ENCODE measurements at places on chromosomes 2 and 18. TPM values are rescaled to one million over a fixed set of nuclear protein-coding genes. Genes with fewer than 3 reads are reported as not detected.

DNA sequence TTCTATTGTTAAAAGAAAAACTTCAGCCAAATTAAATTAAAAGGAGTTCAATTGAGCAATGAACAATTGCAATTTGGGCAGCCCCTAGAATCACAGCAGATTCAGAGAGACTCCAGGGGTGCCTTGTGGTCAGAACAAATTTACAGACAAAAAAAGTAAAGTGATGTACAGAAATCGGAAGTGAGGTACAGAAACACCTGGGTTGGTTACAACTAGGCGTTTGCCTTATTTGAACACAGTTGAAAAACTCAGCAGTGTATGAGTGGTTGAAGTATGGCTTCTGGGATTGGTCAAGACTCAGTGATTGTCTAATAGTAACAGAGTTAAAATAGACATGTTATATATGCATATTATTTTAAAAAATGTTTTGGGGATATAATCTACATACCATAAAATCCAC is 98.5 kb upstream of the ZSWIM2 start:
- no peak for DNase-seq
- H3K4me1 ChIP-seq: peaks cover 4% of the 10 kb centered on the region
- no peaks in the 10 kb centered on the region for H3K36me3 ChIP-seq

DNA sequence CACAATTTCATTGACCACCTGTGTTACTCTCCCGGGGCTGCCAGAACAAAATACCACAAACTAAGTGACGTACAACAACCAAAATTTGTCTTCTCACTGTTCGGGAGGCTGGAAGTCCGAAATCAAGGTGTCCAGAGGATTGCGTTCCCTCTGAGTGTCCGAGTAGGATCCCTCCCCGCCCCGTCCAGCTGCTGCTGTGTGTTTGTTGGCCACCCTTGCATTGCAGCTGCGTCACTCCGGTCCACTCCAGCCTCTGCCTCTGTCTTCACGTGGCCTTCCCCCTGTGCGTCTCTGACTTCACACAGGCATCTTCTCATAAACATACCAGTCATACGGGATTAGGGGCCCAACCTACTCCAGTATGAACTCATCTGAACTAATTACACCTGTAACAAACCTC is 251.8 kb upstream of the SMIM21 start:
- no peak for DNase-seq
- peaks cover 8% of the 10 kb centered on the region for H3K4me1 ChIP-seq
- no peak overlapping the region for H3K27ac ChIP-seq

DNA sequence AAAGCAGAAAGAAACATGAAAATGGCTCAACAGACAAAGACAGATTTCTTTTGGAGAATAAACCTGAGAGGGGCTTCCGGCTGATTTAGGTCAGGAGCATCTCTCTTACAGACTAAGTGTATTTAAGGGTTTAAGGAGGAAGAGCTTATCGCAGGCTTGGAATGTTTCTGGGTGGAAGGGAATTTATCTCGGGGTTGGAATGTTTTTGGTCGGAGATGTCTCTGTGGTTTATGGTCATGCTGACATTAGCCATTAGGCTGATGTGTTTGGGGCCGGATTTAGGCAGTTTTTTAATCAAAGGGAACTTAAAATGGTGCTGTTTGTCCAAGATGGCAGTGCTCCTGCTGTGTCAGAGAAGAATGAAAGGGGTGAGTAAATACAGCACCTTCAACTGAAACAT is 14.4 kb upstream of the PSMA8 start:
- H3K36me3 ChIP-seq: peaks cover 3% of the 10 kb centered on the region
- no peak overlapping the region for H3K27ac ChIP-seq
- no peak overlapping the region for H3K4me3 ChIP-seq

DNA sequence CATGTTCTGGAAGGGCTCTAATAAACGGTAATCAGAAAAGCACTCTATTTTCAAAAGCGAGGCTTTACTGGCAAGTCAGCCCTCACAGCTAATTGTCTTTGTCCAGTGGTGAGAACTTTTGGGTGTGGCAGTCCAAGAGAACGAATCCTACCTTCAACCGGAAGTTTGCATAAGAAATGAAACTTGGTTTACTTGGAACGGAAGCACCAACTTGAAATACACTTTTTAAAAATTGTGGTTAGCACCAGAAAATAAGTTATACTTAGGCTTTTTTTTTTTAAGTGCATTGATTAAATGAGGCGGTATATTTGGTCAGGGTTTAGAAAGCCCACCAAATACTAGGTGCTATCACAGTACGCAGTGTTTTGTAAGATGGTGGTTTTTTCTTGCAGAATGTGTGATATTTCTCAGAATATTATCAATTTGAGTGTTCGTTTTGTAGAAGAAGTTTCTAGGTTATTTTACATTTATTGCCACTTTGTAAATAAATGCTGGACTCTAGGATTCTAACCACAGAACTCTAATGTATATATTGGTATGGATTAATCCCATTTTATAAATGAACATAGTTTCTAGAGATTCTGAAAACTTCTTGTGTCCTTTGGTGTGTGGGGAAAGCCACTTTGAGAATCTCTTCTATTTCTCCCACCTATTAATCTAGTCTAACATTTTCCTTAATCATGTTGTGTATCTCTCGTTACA is 1.2 kb downstream of the MYL12A start:
- H3K27me3 ChIP-seq: no peaks in the 10 kb centered on the region
- H3K27ac ChIP-seq: peak overlapping the region; percentile 97
- peak overlapping the region; percentile 89 for H3K4me3 ChIP-seq
- H3K36me3 ChIP-seq: peaks cover 23% of the 10 kb centered on the region

GRCh38 chr18:34223164-34223892 is 1.4 kb downstream of the NOL4 start:
- H3K27me3 ChIP-seq: peaks cover 79% of the 10 kb centered on the region
- H3K4me1 ChIP-seq: peaks cover 28% of the 10 kb centered on the region
- no peak for DNase-seq
- H3K4me3 ChIP-seq: peak overlapping the region; percentile 69
- no peak overlapping the region for H3K27ac ChIP-seq
- H3K36me3 ChIP-seq: no peaks in the 10 kb centered on the region

DNA sequence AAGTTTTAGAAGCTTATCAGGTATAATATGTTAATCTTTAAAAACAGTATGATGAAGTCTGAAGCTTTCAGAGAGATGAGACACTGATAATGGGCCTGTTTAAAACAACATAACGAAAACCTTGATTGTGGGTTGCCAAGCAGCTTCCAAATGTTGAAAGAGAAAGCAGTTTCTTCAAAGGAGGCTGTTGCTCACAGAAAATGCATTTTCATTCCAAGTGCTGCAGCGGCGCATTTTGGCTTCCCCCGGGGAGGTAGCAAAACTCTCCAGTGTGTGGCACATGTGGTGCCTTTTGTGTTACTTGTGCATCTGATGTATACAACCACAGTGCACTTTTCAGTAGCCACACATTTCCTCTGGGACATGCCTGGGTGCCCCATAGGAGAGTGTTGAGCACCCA is 66.1 kb downstream of the TMEFF2 start:
- no peaks in the 10 kb centered on the region for H3K36me3 ChIP-seq
- no peaks in the 10 kb centered on the region for H3K27me3 ChIP-seq
- no peak overlapping the region for H3K27ac ChIP-seq
- no peak overlapping the region for H3K4me3 ChIP-seq
- H3K4me1 ChIP-seq: peaks cover 31% of the 10 kb centered on the region

- no peak overlapping the region for H3K4me3 ChIP-seq
- DNase-seq: no peak
- no peaks in the 10 kb centered on the region for H3K36me3 ChIP-seq
- H3K4me1 ChIP-seq: peaks cover 16% of the 10 kb centered on the region
- no peaks in the 10 kb centered on the region for H3K27me3 ChIP-seq
- no peak overlapping the region for H3K27ac ChIP-seq
Measured at GRCh38 chr2:216379977-216380376, 7.7 kb upstream of the MARCHF4 start.

The CYBRD1 gene
- 84.5 TPM for total RNA-seq

DNA sequence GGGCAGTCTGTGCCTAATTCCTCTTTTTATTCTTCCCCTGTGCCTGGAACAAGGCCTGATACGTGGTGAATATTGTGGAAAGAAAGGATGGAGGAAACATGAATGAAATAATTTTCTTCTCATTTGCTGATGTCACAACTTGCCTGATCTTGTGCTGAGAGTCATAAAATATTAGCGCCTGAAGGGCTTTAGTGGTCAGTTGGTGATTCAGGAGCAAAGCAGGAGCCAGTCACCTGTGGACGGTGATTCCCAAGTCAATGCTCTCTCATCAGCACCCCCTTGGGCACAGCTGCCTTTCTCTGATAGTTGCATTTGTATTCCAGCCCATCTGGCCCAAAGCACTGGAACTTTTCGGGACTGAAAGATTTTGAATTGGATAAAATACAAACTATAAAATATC is 502.6 kb upstream of the RAB12 start:
- H3K36me3 ChIP-seq: peaks cover 9% of the 10 kb centered on the region
- H3K4me3 ChIP-seq: no peak overlapping the region
- H3K27me3 ChIP-seq: no peaks in the 10 kb centered on the region
- H3K4me1 ChIP-seq: peaks cover 17% of the 10 kb centered on the region
- no peak for DNase-seq

The RTP5 gene
- not detected for total RNA-seq

DNA sequence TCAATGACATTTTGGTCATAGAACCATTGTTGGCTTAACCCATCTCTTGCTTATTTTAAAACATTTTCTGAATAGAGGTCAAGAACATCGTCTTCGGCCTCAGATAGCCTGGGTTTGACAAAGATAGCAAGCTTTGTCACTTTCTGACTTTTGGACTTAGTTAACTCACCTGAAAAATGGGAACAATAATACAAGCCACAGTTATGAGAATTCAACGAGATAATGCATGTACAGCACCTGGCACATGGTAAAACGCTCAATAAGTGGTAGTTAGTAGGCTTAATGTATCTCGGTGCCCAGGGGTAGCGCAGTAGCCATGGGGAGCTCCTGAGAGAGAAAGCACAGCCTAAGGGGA is 446 bp upstream of the COPS7B start:
- H3K4me1 ChIP-seq: peaks cover 52% of the 10 kb centered on the region
- peak overlapping the region; percentile 73 for H3K27ac ChIP-seq
- no peak for DNase-seq
- H3K27me3 ChIP-seq: no peaks in the 10 kb centered on the region
- peaks cover under 1% of the 10 kb centered on the region for H3K36me3 ChIP-seq

DNA sequence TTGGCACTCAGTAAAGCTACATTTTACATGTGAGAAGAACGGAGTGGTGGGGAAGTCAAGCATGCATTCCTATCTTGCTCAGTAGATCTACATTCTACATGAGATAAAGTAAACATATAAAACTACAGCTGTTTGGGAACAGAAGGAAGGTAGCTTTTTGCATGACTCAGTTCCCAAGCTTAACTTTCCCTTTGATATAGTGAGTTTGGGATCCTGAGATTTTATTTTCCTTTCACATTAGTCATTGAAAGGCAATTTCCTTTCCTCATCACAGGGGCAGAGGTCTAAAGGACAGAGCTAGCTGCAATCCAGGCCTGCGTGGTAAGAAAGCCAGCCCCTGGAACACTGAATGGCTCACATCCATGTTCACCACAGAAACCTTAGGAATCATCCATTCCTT is 257.2 kb downstream of the SRBD1 start:
- peaks cover 26% of the 10 kb centered on the region for H3K4me1 ChIP-seq
- no peak overlapping the region for H3K4me3 ChIP-seq
- no peak for DNase-seq
- peaks cover 3% of the 10 kb centered on the region for H3K36me3 ChIP-seq
- H3K27me3 ChIP-seq: no peaks in the 10 kb centered on the region
- H3K27ac ChIP-seq: peak overlapping the region; percentile 84

The GREB1 gene
- total RNA-seq: 0.52 TPM

DNA sequence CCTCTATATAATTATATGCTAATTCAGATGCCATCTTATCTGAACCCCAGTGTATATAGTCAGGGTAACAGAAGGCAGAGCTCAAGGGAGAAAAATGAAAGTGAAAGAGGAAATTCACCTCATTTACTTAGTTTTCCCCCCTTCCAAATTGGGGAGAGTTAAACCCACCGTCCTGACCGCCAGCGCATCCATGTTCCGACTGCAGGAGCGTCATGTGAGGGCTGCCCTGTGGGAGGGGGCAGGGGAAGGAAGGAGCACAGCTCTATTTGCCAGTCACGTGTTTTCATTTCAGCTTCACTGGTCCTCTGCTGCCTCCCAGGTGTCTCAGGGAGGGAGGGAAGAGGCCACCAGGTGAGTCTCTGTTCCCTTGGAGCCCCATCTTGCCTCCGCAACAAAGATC is 13.2 kb downstream of the CNNM4 start:
- peaks cover 3% of the 10 kb centered on the region for H3K4me1 ChIP-seq
- no peaks in the 10 kb centered on the region for H3K27me3 ChIP-seq

The VWC2L gene
- total RNA-seq: not detected

GRCh38 chr2:47437287-47437686 is 34.3 kb downstream of the MSH2 start:
- H3K4me3 ChIP-seq: no peak overlapping the region
- peaks cover under 1% of the 10 kb centered on the region for H3K36me3 ChIP-seq
- no peak overlapping the region for H3K27ac ChIP-seq
- DNase-seq: no peak
- H3K4me1 ChIP-seq: no peaks in the 10 kb centered on the region
- H3K27me3 ChIP-seq: no peaks in the 10 kb centered on the region

- H3K36me3 ChIP-seq: peaks cover 29% of the 10 kb centered on the region
- H3K4me1 ChIP-seq: peaks cover 35% of the 10 kb centered on the region
- H3K27me3 ChIP-seq: no peaks in the 10 kb centered on the region
- no peak overlapping the region for H3K4me3 ChIP-seq
- no peak for DNase-seq
Measured at GRCh38 chr2:111231532-111232252, 111.0 kb downstream of the BCL2L11 start.

DNA sequence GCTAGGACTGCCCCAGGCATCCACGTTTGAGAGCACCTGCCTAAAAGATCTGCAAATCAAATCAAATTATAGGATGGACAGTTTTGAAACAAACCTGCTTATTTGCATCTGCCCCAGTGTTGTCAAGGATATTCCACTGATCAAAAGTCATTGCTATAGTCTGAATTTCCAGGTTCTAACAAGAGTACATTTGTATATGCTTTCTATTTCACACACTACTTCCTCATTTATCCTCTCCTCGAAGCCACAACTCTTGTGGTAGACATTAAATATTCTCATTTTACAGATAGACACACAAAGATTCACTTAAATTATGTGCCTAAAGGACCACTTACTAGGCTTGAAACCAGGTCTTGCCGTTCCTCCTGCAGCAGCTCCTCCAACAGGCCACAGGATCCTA is 11.9 kb upstream of the TET3 start:
- peaks cover 11% of the 10 kb centered on the region for H3K4me1 ChIP-seq
- DNase-seq: no peak
- H3K27me3 ChIP-seq: peaks cover 3% of the 10 kb centered on the region

The ANO7 gene
- 1.5 TPM for total RNA-seq

The MERTK gene
- total RNA-seq: 3.1 TPM

The NETO1 gene
- not detected for total RNA-seq

GRCh38 chr2:236156860-236157194 is 11.4 kb downstream of the GBX2 start:
- no peaks in the 10 kb centered on the region for H3K27me3 ChIP-seq
- H3K4me1 ChIP-seq: no peaks in the 10 kb centered on the region
- H3K36me3 ChIP-seq: peaks cover 5% of the 10 kb centered on the region

DNA sequence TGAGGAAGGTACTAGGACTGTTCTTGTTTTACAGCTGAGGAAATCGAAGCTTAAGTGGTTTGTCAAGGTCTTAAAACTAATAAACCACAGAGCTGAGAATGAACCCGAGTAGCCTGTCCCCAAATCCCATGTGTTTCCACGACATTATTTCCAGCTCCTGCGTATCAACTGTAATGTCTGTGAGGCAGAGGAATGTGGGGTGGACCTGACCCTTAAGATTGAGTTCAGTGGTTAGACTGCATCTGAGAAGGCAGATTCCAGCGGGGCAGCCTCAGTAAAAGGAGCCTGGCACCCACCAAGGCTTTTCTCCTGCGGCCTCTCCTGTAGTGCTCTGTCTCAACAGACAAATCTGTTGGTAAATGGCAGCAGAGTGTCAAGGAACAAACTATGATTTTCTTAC is 81.9 kb upstream of the TMEM178A start:
- H3K36me3 ChIP-seq: peaks cover 11% of the 10 kb centered on the region
- H3K27ac ChIP-seq: no peak overlapping the region
- DNase-seq: no peak
- H3K4me3 ChIP-seq: no peak overlapping the region
- H3K27me3 ChIP-seq: no peaks in the 10 kb centered on the region
- peaks cover 12% of the 10 kb centered on the region for H3K4me1 ChIP-seq

The CFAP221 gene
- 0.45 TPM for total RNA-seq
